ENCODE measurements at places on chromosomes 11 and 22. TPM values are rescaled to one million over a fixed set of nuclear protein-coding genes. Genes with fewer than 3 reads are reported as not detected.

PGA3 gene
- total RNA-seq, result not detected

GRCh38 chr11:35243774-35244173 is 104.8 kb downstream of the CD44 start:
- no peak for DNase-seq
- H3K4me3 ChIP-seq, result no peak overlapping the region
- no peaks in the 10 kb centered on the region for H3K36me3 ChIP-seq
- no peak overlapping the region for H3K27ac ChIP-seq

SYT12 gene
- total RNA-seq, result not detected

PRRG4 gene
- 30.8 TPM for total RNA-seq

DNA sequence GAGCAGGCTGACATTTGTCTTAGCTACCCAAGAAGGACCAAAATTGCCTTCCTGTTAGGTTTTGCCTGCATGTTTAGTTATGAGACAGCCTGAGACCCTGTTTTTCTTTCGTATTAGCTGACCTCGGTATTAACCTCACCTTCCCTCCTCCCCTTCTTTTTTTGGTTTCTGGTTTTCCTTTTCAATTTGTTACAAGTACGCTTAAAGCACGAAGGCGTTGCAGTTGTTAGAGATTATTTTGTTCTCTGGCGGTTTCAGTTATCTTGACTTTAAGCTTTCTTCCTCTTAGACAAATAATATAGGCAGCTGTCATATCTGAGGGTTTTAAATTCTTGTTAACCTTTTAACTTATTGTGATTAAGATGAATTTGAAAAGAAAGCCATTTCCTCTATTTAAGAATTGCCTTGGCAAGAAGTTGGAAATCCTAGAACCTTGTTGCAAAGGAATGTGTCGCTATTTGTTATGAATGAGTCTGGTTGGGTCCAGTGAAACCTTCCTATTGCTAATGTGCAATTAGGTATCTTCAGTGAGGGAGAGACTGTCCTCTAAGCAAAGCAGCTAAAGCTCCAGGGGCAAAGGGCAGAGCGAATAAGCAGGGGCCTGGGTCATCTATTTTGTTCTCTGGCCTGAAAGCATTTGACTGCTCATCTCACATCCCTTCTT is 45.7 kb downstream of the PACS1 start:
- H3K4me1 ChIP-seq, result peaks cover 36% of the 10 kb centered on the region
- no peaks in the 10 kb centered on the region for H3K27me3 ChIP-seq
- no peak overlapping the region for H3K4me3 ChIP-seq
- no peaks in the 10 kb centered on the region for H3K36me3 ChIP-seq
- no peak overlapping the region for H3K27ac ChIP-seq

- H3K27me3 ChIP-seq, result no peaks in the 10 kb centered on the region
- DNase-seq, result no peak
- H3K4me1 ChIP-seq, result no peaks in the 10 kb centered on the region
- H3K4me3 ChIP-seq, result no peak overlapping the region
- no peaks in the 10 kb centered on the region for H3K36me3 ChIP-seq
Measured at GRCh38 chr22:49527611-49528419, 299.9 kb downstream of the BRD1 start.

DNA sequence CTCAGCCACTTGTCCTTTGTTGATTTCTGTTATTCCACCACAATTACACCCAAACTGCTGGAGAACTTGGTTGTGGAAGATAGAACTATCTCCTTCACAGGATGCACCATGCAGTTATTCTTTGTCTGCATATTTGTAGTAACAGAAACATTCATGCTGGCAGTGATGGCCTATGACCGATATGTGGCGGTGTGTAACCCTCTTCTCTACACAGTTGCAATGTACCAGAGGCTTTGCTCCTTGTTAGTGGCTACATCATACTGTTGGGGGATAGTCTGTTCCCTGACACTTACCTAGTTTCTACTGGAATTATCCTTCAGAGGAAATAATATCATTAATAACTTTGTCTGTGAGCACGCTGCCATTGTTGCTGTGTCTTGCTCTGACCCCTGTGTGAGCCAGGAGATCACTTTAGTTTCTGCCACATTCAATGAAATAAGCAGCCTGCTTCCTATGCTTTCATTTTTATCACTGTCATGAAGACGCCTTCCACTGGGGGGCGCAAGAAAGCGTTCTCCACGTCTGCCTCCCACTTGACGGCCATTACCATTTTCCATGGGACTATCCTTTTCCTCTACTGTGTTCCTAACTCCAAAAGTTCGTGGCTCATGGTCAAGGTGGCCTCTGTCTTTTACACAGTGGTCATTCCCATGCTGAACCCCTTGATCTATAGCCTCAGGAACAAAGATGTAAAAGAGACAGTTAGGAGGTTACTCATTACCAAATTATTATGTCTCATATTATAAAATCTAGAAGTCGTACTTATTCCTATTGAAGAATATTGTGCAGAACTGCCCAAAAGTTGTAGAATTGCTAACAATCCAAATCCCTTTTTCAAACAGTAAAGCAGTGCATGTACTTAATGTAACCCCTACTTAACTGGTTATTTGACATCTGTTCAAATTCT is 53.2 kb downstream of the OR4C6 start:
- no peak overlapping the region for H3K27ac ChIP-seq
- no peaks in the 10 kb centered on the region for H3K27me3 ChIP-seq

RBX1 gene
- total RNA-seq, result 30.6 TPM

STK33 gene
- 3.6 TPM for total RNA-seq

- H3K36me3 ChIP-seq, result no peaks in the 10 kb centered on the region
- H3K27me3 ChIP-seq, result no peaks in the 10 kb centered on the region
- H3K4me1 ChIP-seq, result peaks cover 15% of the 10 kb centered on the region
Measured at GRCh38 chr11:64206457-64207255, at the start of gene FERMT3. TSS of gene FERMT3 (plus strand) at chr11:64206721. CDS start at chr11:64207365, 644 bp downstream.

DNA sequence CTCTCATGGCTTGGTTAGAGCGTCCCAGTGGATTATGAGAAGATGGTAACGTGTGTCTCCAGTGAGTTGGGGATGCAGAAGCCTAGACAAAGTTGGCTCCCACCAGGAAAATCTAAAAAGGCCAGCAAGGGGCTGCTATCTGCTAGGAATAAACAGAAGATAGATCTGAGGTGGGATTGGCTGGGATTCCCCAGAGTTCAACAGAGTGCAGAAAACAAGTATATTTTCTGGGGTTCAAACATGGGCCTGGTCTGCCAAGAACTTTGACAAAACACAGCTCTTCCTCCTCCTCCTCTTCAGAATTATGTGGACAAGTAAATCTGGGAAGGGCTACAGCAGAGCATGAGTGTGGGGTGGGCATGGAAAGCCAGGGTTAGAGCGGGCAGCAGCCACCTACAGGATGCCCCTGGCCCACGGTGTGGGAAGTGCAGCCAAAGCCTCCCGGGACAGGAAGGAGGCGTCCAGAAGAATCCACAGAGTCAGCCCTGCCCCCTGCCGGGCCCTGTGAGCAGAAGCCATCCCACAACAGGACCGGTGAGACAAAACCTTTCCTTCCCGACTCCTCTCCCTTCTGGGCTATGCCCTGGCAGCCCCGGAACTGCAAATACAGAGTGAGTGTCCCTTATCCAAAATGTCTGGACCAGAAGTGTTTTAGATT is 67.1 kb downstream of the CD82 start:
- no peak for DNase-seq
- no peak overlapping the region for H3K4me3 ChIP-seq
- H3K27ac ChIP-seq, result no peak overlapping the region
- no peaks in the 10 kb centered on the region for H3K27me3 ChIP-seq
- no peaks in the 10 kb centered on the region for H3K36me3 ChIP-seq
- peaks cover 40% of the 10 kb centered on the region for H3K4me1 ChIP-seq
